ENCODE measurements at places on chromosomes 11 and 22.

DNA sequence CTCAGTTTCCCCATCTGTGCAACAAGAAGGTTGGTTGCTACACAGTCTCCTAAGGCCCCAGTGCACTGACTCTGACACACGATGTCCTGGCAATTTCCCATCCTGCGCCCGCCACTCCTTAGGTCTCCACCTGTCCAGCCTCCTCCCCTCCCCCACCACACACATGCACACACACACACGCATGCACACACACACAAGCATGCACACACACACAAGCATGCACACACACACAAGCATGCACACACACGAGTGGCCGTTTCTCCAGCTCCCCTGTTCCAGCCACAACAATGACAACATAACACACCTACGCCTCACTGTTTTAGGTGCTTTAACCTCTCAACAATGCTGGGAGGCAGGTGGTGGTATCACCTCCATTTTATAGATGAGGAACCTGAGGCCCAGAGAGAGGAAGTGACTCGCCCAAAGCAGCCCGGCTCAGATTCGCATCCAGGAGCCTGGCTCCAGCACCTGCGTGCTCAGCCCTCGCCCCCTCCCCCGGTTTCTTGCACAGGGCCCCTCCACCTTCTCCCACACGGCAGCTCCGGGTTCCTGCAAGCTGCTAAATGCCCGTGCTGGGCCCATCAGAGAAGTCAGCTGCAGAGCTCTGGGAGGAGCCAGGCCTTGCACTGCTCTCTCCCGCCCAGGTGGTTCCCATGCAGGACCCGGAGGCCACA lies 13.0 kb downstream of the CYTH4 start:
- no peak for DNase-seq

- DNase-seq: no peak
These were observed 4.7 kb downstream of the UNC93B1 start for GRCh38 chr11:67999201-67999629.

GRCh38 chr22:44207981-44208317 lies 27.2 kb downstream of the PARVG start:
- no peak for DNase-seq

GRCh38 chr11:6705905-6706535 lies 22.9 kb upstream of the MRPL17 start:
- no peak for DNase-seq

All from stimulated activated CD4-positive, alpha-beta T cell treated with anti-CD3 and anti-CD28 coated beads, Interleukin-1b, Interleukin-23, amount 100 ng/mL, for 48 hours (primary cell).